ENCODE measurements at places on chromosomes 13 and 19. TPM values are rescaled to one million over a fixed set of nuclear protein-coding genes. Genes with fewer than 3 reads are reported as not detected.
A peak's percentile ranks its signal among the peaks of the same experiment; 100 is the strongest.

DNA sequence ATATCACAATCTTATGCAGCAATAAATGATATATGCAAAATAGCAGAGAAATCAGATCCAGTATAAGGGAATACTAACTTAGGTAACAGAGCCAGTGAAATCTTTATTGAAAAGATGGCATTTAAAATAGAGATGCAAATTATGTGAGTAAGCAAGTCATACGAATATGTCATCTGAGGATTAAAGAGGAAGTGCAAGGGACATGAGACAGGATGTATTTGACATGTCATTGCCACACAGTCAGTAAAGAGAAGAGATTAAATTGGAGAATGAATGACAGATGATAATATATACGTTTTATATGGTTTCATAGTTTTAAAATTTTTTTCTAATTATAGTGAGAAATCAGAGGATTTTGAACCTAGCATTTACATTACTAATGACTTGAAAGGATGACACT is 426.4 kb downstream of the SLITRK5 start:
- no peak for DNase-seq
- H3K36me3 ChIP-seq: no peaks in the 10 kb centered on the region
- no peaks in the 10 kb centered on the region for H3K4me1 ChIP-seq
- H3K4me3 ChIP-seq: no peak overlapping the region

GRCh38 chr19:57099199-57099661 is 20.6 kb upstream of the USP29 start:
- H3K4me1 ChIP-seq: no peaks in the 10 kb centered on the region
- H3K27me3 ChIP-seq: no peaks in the 10 kb centered on the region
- H3K36me3 ChIP-seq: no peaks in the 10 kb centered on the region
- peak; percentile 61 for DNase-seq
- no peak overlapping the region for H3K27ac ChIP-seq

GRCh38 chr19:498511-498891 is 2.2 kb downstream of the MADCAM1 start:
- peaks cover 29% of the 10 kb centered on the region for H3K27me3 ChIP-seq
- peaks cover 3% of the 10 kb centered on the region for H3K4me1 ChIP-seq
- H3K36me3 ChIP-seq: no peaks in the 10 kb centered on the region
- no peak overlapping the region for H3K27ac ChIP-seq
- no peak for DNase-seq

Gene NLRP5
- total RNA-seq: not detected

Gene KLK5
- total RNA-seq: 0.60 TPM

DNA sequence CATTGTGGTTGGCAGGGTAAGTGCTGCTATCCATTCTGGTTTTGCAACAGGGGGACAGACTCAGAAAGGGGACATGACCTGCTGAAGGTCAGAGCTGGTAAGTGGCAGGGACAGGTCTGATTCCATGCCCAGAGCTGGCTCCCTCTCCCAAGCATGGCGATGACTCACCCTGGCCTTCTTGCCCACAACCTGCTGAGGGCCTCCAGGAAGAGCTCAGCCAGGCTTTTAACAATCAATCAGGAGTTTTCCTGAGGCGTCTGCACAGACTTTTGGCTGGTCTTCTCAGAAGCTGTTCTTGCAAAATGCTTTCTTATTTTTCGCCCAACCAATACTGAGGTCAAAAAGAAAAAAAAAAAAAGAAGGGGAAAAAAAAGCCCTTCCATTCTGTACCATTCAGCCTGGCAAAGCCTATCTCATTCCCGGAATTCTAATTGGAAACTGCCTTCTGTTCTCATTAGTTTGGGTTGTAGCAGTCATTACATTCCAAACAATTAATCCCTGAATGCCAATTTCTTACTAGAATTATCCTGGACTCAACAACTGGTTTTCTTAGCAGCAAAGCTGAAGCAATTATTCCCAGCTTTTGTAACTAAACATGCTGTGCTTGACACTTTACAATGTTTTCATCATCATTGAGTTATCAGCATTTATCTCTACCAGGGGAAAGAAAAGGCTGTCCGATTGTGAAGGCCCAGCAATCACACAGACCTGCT is 17.7 kb downstream of the SIAH3 start:
- H3K36me3 ChIP-seq: no peaks in the 10 kb centered on the region
- no peak overlapping the region for H3K27ac ChIP-seq
- DNase-seq: peak; percentile 16
- no peaks in the 10 kb centered on the region for H3K27me3 ChIP-seq

Gene IGLON5
- 0.43 TPM for total RNA-seq

DNA sequence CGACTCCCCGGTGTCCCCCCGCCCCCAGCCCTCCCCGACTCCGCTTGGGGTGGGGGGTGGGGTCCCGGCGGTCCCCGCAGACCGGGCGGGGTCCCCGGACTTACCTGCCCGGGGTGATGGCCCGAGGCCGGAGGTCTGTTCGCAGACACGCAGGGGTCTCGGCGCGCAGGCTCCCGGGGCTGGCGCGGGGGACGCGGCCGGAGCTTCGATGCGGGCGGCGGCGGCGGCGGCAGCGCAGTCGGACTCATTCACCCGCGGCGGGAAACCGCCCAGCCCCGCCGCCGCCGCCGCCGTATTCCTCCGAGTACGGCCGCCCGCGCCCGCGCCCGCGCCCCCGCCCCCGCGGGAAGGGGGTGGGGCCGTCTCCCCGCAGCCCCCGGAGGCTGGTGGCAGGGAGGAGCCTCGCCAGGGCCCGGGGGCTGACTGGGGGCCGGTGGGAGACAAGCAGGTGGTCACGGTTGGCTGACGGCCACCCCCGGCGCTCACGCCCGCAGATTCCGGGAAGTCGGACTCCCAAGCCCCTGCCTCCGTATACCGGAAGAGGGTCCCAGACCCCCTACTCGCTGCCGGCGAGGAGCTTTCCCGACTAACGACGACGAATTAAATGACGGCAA is at the start of gene C2CD4C:
TSS of gene C2CD4C (minus strand) at position 246 of the 614 bp plus-strand sequence. CDS start 786 bp downstream, outside the sequence.
- no peak for DNase-seq
- no peak within 1 kb of the TSS for H3K27ac ChIP-seq
- no peaks in the 10 kb centered on the region for H3K36me3 ChIP-seq
- peak within 1 kb of the TSS; percentile 25 for H3K4me3 ChIP-seq
- H3K4me1 ChIP-seq: peaks cover 4% of the 10 kb centered on the region
- peaks cover 11% of the 10 kb centered on the region for H3K27me3 ChIP-seq

GRCh38 chr19:48603001-48603400 is 3.5 kb upstream of the SPACA4 start:
- H3K4me1 ChIP-seq: no peaks in the 10 kb centered on the region
- H3K27me3 ChIP-seq: no peaks in the 10 kb centered on the region
- H3K4me3 ChIP-seq: no peak overlapping the region
- DNase-seq: no peak
- H3K27ac ChIP-seq: no peak overlapping the region
- H3K36me3 ChIP-seq: no peaks in the 10 kb centered on the region

Gene SERPINE3
- not detected for total RNA-seq

Gene PNMA8C
- total RNA-seq: 0.77 TPM

Gene TNNT1
- total RNA-seq: 4.1 TPM

Measured in lung (tissue), 17 donors.